ENCODE measurements at places on chromosomes 5 and 9.

- no peak for DNase-seq
Observed at GRCh38 chr5:107040907-107041306, 629.8 kb downstream of the EFNA5 start.

GRCh38 chr5:80960531-80961375 is 590 bp downstream of the RASGRF2 start:
- DNase-seq: peak; percentile 85

GRCh38 chr5:142408981-142409481 is 84.2 kb upstream of the SPRY4 start:
- no peak for DNase-seq

GRCh38 chr9:104075801-104076753 is 18.0 kb upstream of the SMC2 start:
- no peak for DNase-seq

DNA sequence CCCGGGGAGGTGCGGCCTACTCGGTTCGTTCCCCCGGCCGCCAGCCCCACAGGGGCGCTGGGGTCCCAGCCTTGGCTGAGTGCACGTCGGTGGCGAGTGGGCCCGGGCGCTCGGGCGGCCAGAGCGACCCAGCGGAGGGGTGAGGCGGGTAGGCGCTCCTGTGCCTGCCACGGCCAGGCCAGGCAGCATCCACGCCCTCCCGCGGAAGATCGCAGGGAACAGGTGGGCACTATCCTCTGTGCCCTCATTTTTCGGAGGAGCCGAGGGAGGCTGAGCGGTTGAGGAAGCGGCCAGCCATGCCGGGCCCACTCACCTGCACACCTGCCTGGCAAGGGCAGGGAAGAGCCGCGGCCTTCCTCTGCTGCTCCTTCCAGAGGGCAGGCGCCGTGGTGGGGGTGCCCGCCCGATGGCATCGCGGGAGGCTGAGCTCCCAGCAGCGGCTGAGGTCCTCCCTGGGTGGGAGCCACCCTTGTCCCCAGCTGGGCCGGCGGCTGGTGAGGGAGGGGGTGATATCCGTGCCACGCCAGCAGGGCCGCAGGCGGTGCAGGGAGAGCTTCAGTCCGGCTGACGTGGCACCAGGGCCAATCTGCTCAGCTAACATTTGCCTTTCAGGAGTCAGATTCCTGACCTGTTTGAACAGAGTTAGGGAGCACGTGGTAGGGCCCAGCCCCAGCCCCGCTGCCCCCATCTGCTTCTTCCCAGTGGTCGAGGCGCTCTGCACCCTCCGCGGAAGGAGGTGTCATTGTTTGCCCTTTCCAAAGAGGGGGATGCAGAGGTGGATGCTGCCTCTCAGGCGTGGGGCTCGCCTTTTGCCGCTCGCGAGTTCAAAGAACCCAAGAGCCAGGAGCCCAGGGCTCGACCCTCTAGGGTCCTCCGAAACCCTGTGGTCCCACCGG is 1.6 kb upstream of the SEC16A start:
- no peak for DNase-seq

DNA sequence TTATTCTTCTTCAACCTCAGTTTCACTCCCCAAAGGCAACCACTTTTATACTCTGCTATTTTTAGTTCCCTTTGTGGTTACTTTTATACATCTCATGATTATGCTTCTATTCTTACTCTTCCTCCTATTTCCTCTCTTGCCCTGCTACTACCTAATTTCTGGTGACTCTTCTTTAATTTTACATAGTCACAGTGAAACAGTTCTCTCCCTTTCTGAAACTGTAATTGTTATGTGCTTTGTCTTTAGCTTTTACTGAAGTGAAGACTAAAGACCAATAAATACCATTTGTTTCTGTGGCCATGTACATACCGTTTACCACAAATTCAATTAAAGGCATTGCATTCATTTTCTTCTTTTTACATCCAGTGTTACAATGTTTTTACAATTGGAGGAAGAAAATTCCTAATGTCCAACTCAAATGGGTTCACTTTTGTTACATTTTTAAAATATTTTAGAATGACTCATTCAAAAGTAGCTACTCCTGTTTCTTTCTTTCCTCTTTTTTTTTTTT is 410.6 kb downstream of the PSAT1 start:
- no peak for DNase-seq

DNA sequence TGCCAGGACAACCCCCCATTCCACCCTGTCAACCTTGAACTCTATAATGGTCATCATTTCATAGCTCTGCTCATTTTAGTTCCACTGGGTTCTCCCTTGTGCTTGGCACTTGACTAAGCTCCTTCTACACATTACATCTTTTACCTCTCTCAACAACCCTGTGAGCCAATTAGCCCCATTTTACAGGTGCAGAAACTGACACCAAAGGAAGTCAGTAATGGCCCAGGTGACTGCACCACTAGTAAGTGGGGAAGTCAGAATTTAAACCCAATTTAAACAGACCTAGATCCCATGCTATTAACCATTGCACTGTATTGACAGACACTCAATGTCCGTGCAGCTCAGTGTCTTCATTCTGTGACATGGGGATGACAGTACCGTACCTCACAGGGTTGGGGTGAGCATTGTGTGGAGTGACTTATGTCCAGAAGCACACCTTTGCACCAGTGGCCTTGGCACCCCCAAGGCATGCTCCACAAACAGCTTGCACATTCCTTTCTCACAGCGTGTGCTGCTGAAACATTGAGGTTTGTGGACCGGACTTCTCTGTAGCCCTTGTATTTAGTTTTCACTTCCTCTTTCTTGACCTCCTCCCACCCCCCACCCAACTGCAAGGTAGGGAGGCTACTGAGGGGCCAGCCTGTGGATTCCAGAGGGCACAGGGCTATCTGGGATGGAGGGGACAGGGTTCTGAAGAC is 23.1 kb downstream of the IRF1 start:
- DNase-seq: no peak

- DNase-seq: no peak
Observed at GRCh38 chr9:100071271-100071670, 27.5 kb downstream of the ERP44 start.

GRCh38 chr5:111075520-111075919 is 4.0 kb downstream of the TSLP start:
- no peak for DNase-seq

GRCh38 chr5:128974567-128974966 is 9.3 kb downstream of the SLC27A6 start:
- no peak for DNase-seq

- DNase-seq: no peak
Observed at GRCh38 chr9:37798677-37799076, 1.9 kb upstream of the DCAF10 start.

GRCh38 chr5:33649549-33650482 is 209.1 kb downstream of the TARS1 start:
- no peak for DNase-seq

DNA sequence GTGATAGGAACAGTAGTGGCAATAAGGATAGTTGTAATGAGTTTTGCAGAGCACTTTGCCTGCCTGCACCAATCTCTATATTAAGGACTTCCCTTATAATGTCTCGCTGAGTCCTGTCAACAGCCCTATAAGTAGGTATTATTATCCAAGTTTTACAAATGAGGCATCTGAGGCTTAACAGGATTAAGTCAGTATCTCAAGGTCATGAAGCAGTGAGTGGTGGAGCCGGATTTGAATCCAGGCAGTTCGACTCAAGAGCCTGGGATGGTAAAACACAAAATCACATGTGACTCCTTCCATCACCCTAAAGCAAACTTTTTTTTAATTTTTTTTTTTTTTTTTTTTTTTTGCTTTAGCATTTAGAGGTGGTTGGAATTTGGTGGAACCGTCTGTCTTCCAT is 59.0 kb upstream of the RARS1 start:
- no peak for DNase-seq

DNA sequence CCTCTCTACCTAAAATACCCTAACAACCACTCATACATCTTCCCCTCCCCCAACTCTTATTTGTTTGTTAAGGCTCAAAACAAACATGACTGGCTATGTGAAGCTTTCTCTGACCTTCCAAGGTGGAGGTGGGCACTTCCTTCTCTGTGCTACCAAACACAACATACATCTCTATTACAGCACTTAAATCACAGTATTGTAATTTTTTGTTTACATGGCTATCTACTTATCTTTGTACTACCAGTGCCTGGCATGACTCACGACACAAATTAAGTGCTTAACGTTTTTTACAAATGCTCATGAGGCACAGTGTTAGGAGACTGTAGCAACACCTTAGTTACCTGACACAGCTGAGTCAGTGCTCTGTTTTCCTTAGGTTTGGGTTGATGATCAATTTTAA is 18.6 kb downstream of the HOMER1 start:
- no peak for DNase-seq
